ENCODE measurements at places on chromosomes 2 and 18.
A peak's percentile ranks its signal among the peaks of the same experiment; 100 is the strongest.

- DNase-seq = no peak
Observed at GRCh38 chr18:64270608-64271007, 121.7 kb upstream of the LINC00305 start.

- no peak for DNase-seq
Observed at GRCh38 chr2:53473236-53473635, 294.4 kb upstream of the CHAC2 start.

DNA sequence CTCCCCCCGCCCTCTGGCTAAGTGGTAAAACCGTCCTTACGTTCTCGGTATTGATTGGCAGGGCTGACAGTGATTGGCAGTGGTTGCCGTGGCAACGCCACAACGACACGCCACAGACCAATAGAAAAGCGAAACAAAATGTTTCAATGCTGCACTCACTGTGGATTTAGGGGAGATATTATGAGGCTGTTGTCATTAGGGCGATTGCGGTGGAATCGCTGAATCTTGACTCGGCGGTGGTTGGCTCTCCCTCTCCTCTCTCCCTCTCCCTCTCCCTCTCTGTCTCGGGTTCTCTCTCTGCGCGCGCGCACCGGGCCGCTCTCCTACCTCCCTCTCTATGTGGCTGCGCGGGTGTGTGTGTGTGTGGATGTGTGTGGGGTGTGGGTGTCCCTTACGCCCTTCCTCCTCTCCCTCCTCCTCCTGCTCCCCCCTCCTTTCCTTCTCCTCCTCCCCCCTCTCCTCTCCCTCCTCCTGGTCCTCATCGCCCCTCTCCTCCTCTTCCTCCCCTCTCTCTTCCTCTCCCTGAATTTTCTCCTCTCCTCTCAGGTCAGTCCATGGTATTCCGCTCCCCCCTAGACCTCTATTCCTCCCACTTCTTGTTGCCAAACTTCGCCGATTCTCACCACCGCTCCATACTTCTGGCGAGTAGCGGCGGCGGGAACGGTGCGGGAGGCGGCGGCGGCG is at the start of gene SIX3:
TSS of gene SIX3 (plus strand) at position 152 of the 684 bp plus-strand sequence. CDS start at position 555, 403 bp downstream.
- no peak for DNase-seq

DNA sequence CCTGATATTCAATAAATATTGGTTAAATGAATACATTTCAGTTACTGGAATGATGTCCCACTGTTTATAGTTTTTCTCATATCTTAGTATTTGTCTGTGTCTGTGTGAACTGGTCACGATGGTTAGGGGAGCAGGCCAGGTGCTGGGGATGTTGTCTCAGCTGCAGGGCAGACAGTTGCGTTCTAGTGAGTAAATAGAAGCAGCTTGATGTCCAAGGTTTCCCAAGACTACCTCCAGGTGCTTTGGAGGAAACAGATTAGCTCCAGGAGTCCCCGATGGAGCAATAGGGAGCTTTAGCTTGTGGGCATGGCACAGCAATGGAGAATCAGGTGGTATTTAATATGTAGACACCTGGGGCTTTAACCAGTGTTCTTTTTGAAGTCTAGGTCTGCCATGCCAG is 75.5 kb downstream of the GULP1 start:
- no peak for DNase-seq

GRCh38 chr2:3142210-3142609 is 235.4 kb downstream of the EIPR1 start:
- DNase-seq = no peak

GRCh38 chr2:170024721-170025120 is 153.2 kb upstream of the MYO3B start:
- no peak for DNase-seq

DNA sequence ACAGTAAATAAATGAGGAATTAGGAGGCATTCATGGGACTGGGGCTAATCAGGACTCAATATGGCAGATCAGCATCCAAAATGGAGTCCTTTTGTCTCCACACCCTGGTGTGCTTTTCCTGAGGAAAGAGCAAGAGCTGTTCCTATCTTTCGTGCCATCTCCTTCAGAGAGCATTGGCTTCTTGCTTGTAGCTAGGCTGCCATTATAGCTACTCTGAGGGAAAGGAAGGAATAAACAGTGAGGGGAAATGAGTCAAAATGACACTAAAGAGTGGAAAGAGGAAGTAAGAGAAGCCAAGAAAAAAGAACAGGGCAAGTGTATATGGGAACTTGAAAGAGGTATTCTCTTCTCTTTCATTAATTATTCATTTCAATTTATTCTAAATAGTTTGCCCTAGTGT is 8.4 kb upstream of the NMI start:
- no peak for DNase-seq

GRCh38 chr2:20288642-20289340 is 61.9 kb downstream of the PUM2 start:
- peak; percentile 20 for DNase-seq

- no peak for DNase-seq
Observed at GRCh38 chr18:79970419-79971133, 6.1 kb downstream of the HSBP1L1 start.

DNA sequence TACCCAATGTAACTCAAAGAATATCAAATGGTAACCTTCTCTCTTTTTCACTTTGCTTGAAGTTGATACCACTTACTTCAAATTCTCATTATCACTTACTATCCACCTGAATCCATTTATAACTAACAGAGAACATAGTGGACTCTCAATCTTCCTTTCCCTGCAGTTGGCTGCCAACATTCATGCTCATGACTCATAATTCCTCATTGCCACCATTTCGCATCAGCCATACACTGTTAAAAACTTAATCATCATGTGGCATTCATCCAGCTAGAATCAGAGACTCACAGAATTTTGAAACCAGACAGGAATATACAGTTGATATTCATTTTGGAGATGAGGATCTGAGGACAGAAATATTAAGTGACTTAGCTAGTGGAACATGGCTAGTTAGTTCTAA is 56.8 kb downstream of the SLC4A10 start:
- DNase-seq = peak; percentile 43

DNA sequence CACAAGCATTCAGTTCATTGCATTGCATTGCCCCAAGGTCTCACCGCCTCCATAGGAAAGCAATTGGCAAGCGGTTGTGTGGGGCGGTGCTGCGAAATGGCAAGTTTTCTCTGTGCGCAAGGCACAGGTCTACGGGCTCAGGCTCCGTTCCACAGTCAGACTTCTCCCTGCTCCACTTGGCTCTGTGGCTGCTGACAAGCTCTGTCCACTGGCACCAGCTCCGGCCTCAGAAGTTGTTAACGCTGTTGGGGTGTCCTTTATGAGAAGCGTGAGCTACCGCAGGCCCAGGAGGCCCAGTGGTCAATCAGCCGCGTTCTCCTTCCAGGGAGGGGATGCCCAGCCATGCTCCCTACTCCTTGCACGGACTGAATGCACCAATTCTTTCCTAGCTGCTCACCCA is 87.0 kb upstream of the GATA6 start:
- no peak for DNase-seq

- no peak for DNase-seq
Observed at GRCh38 chr2:237455764-237456163, 31.3 kb upstream of the MLPH start.

DNA sequence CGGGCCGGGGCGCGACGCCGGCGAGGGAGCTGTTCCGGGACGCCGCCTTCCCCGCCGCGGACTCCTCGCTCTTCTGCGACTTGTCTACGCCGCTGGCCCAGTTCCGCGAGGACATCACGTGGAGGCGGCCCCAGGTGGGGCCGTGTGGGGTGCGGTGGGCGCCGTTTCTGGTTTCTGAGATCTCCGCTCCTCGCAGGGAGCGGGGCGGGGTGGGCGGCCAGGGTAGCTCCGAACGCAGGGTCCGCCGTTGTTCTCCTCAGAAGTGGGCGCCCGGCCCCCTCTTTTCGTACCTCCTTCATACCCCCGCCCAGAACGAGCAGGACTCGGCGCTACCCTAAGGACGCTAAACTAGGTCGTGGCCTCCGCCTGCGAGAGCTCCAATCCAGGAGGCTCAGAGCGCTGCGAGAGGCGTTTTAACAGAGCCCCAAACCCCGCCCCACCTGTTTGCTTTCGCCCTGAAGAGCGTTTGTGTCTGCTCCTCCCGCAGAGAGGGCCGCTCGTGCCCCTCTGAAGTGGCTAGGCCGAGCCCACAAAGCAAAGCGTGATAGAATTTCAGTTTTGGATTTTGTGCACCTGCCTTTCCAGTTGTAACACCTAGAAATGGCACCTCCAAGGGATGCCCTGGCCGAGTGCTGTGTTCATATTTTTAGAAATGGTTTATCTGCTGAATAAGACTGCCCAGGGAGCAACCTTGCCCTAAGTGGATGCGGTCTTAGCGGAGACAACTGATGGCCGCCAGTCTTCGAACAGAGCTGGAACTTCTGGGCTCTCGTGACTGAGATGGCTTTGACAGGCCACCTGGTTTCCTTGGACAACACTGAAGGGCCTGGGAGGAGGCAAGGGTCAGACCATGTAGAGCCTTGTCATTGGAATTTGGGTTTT is 626 bp downstream of the CAPN10 start:
- no peak for DNase-seq

DNA sequence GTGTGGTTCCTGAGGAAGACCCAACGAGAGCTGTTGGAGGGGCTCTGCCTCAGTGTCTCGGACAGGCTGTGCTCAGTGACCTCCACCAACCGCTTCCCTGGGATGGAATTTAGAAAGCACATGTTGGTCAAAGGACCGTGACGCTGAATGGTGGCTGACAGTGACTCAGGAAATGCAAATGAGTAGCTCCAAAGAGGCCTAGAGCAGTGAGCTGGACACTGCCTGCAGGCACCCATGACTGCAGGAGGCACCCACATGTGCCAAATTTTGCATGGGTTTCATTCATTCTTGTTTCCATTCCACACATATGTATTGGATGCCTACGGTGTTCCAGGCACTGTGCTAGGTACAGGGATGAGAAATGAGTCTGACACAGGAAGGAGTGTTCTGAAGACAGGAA is 46.4 kb downstream of the ACKR3 start:
- DNase-seq = no peak

- peak; percentile 46 for DNase-seq
Observed at GRCh38 chr2:226791056-226791486, 8.5 kb downstream of the IRS1 start.

Data from stromal cell of bone marrow (primary cell).